ENCODE measurements at places on chromosomes 6 and 20.

DNA sequence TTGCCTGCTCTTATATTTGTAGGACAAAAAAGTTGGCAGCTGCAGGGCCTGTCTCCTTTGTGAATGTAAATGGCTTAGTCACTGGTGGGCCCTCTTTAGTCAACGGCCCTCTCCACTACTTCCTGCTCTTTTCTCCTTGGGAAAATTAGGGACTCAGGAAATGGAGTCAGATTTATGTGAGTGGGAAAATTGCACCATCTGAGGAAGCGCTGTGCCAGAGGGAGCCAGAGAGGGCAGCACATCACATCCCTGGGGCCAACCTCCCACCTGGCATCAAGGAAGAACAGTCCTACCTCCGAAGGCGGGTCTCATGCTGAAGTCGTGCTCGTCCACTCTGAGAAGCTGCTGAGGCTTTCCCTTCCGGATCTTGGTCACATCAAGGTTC lies 15.6 kb downstream of the GABRR2 start:
- DNase-seq = no peak

DNA sequence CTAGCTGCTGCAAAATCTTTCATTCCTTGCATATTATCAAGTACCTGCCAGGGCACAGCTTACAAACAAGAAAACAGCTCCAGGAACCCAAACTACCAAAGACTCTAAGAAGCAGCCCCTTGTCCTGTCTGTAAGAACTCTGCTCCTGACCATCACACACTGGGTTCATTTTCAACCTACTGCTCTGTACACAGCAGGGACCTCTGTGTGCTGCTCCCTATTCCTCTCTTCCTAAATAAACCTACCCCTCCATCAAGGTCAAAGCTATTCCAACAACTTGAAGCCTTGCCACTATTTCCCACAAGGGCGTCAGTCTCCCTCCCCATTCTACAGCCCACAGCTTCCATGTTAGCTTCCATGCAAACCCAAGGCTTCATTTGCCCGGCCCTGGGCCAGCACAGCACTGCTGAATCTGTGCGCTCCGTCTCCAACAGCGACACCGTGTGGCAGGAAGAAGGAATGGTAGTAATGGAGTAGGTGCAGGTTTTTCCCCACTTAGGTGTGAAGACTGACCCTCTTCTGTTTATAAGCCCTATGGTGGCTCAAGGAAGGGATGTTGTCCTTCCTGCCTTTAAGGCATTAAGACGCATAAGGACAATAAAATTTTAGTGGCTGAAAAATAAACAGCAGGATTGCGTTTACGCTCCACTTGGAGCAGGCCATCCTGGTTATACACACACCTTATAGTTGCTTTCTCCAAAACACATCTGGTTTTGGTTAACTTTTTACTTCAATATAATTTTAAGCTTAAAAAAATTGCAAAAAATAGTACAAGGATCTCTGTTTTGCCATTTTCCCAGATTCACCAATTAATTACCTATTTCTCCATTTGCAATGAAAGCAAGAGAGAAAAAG lies 115.2 kb upstream of the NXT1 start:
- peak; percentile 39 for DNase-seq

- DNase-seq = no peak
Measured at GRCh38 chr6:84150705-84151104, 76.7 kb downstream of the CEP162 start.

- no peak for DNase-seq
Measured at GRCh38 chr6:17448165-17448564, 54.8 kb downstream of the CAP2 start.

DNA sequence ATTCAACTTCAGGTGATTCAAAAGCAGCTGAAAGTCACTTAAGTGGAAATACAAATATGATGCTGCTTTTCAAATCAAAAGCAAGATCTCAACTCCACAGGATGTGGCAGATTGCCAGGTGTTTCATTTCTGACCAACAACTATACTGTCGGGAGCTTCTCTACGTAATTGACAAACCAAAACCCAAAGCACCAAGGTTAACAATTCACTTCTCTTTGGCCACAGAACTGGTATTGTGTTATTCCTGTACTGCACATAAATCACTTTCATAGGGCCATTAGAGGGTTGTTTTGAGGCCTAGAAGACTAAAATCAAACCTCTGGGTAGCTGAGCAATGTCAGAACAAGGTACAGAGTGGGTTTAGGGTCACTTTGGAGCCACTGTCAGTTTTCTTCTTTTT lies 169.7 kb downstream of the HAO1 start:
- no peak for DNase-seq

DNA sequence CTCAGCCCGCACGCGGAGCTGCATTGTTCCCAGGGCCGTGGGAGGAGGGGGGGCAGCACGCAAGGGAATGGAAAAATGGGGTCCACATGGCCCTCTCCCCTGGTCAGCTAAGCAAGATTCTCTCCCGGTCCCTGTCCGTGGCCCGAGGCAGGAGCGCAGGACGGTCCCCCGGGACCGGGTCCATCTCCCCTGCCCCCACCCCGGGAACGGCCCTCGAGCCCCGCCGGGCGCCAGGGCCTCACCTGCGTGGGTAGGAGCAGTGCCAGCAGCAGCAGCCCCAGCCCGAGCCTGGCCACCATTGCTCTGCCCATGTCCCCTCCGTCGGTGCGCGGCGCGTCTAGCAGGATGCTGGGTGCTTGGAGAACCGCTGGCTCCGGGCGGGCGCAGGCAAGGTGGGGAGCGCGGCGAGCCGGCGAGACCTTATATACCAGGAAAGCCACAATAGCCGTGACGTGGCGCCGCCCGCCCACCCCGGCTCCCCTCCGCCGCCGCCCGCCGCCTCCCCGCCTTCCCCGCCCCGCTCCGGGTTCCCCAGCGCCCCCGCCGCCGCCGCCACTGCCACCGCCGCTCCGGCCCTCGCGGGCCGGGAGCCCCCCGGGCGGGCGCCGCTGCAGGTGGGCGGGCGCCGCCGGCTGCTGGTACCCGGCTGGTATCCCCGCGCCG lies at the start of gene CD24:
Gene CD24, minus strand, starts transcription at position 394 of the 663 bp plus-strand sequence. Its CDS starts 83 bp downstream, at position 311.
- peak; percentile 4 for DNase-seq

GRCh38 chr20:34834459-34834893 lies 9.0 kb upstream of the NCOA6 start:
- no peak for DNase-seq

DNA sequence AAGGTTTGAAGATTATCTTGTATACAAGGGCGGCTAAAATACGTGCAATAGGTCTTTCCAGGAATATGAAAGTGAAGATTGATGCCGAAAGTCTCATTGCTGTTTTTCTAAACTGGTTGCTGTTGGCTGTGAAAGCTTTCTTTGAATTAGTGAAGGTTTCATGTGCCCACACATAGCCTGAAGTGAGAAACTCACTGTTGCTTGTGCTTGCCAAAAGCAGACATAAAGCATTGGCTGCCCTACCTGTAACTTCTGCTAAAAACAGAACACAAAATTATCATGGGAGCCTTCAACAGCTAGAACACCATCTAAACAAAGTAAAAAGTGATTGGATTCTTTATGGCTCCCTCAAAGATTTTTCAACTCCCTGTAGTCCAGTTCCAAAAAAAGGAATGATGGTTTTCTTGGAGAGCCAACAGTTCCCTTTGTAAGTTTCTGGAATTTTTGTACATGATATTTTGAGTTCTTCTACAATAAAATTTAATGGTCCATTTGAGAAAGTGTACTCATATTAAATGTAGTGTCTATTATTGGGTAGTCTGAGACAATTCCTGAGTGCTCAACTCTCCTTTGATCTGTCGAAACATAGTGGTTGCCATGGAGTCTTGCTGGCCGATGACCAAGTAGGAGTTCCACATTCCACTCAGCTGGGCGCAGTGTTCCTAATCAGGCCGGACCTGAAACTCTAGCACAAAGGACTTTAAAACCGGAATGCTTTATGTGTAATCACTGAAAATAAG lies 68.5 kb downstream of the PLEKHG1 start:
- no peak for DNase-seq

DNA sequence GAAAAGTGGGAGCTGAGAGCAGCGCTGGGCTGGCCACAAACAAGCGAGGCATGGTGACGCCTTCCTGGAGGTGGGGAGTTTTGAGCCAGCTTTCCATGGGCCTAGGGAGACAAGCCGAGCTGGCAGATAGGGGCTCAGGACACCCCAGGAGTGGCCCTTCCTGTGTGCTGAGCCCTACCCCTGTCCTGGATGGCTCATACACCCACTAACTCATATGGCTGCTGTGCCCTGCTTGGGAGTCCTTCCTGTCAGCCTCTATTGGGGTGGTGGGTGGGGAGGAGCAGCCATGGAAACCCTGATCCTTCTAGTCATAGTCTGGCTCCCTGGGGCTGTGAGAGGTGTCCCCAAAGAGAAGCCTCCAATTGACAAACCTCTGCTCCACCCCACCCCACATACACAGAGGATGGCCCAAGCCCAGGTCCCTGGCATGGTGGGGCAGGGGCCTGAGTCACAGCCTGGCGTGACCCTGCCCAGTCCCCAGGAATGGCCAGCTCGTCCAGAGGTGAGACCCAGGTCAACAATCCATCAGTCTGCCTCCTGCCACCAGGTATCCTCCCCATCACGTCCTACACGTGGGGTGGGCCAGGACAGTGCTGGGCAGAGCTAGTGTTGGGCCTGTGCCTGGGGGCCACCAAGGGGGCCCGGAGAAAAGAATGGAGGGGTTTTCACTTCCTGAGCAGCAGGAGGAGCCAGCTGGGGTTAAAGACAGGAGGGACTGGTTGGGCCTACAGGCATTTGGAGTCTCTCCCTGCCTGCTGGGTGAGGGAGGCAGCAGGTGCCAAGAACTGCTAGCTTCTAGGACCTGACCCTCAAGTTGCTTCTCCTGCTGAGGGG lies 52.2 kb downstream of the MRPL14 start:
- DNase-seq = no peak

- no peak for DNase-seq
Measured at GRCh38 chr6:54719633-54720032, 126.9 kb upstream of the FAM83B start.

DNA sequence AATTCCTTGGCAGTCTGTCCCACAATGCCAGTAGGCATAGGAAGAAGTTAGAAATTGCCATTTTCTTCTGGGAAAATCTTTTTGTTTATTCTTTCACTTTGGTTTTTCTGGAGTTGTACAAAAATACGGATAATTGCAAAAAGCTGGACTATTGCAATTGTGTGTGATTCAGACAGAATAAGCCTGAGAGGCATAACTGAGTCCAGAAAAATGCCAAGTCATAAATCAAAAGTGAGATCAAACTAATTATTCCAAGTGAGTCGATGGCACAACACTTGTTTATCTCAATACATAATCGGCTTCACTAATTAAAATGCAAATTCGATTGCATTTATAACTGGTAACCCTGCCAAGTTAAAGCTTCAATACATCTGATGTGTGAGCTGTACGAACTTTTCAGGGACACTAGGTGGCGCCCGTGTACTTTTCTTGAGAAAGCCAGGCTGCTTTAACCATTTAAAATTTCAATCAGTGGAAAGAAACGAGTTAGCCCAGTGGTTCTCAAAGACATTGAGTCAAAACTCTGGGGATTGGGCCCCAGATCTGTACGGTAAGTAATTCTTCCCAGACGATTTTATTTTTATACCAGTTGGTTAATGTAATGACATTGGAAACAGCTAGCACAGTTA lies 102.6 kb downstream of the LAMP5 start:
- peak; percentile 8 for DNase-seq

GRCh38 chr6:9830808-9831207 lies 584.1 kb downstream of the TFAP2A start:
- DNase-seq = no peak

DNA sequence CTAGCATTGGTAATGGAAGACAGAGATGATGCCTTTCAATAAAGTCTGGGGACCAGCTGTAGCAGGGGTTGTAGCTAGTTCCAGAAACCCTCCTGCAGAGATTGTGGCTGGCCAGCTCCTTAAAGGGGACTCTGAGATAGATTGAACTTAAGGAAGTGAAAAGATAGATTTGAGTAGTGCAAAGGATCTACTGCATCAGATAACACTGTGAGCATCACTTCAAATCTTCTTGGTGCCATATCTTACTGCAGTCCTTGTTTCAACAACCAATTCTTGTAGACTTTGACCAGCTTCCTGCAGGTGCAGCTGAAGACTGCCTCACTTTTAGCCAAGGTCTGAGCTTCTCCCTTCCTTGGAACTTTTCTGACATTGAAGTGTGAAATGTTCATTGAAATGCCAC lies 14.8 kb upstream of the CEP162 start:
- DNase-seq = no peak

GRCh38 chr20:61404303-61404702 lies 152.2 kb downstream of the CDH4 start:
- no peak for DNase-seq

GRCh38 chr20:29687438-29687837 lies 1570.0 kb upstream of the DEFB115 start:
- no peak for DNase-seq

DNA sequence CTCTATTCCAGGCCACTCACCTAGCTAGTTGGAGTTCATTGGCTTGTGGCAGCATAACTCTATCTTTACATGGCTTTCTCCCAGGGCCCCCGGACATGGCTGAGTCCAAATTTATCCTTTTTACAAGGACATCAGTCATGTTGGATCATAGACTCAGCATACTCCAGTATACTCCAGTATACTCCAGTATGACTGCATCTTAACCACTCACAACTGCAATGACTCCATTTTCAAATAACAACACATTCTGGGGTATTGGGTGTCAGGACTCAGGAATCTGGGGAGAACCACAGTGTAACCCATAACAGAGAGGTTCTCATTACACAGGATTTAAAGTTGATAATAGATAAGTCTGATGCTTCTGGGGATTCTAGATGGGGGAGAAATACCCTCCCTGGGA lies 53.8 kb upstream of the TSHZ2 start:
- DNase-seq = no peak

DNA sequence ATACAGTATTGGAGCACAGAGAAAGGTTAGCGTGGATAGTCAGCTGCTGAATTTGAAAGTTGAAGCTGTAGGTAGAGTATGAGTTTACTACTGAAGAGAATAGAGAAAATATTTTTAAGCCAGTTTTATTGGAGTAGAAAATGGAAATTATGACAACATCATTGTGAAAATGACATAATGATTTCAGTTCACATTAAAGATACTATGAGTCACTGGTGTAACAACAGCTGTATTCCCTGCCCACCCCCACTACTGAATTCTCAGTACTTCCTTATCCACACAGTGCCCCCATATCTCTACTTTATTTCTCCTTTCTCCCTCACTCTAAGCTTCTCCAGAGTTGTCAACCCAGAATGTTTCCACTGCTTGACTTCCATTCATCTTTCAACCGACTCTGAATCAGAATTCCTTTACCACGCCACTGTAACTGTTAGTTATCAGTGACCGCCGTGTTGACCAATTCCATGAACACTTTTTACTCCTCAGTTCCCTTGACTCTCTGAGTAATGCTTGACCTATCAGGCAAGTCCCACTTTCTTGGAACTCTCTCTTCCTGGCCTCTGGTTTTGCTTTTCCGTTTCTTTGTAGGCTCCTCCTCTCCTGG lies 139.6 kb downstream of the AIG1 start:
- no peak for DNase-seq

DNA sequence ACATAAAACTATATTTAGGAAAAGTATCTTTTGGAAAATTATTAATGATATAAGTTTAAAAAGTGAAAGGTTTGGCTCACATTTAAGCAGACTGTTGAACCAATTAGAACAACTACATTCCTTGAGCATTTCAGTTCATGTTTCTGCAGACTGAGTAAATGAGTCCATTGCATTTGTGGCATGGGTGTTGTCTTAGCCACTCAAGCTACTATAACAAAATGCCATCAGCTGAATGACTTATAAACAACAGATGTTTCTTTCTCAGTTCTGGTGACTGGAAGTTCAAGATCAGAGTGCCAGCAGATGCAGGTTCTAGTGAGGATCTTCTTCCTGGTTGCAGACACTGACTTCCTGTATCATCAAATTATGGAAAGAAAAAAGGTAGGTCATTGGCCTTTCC lies 67.1 kb upstream of the SLC2A12 start:
- no peak for DNase-seq

- DNase-seq = no peak
Measured at GRCh38 chr6:40075056-40075590, 140.9 kb upstream of the MOCS1 start.

- peak; percentile 89 for DNase-seq
Measured at GRCh38 chr6:3742426-3743344, 8.8 kb downstream of the PXDC1 start.

Measured in stimulated activated CD4-positive, alpha-beta T cell treated with anti-CD3 and anti-CD28 coated beads, Interleukin-2, amount 100 ng/mL, for 48 hours (primary cell).